Keratinocyte (primary cell): ENCODE measurements at places on chromosomes 11 and 22.

GRCh38 chr22:22032099-22032905 lies 49.7 kb upstream of the TOP3B start:
- no peak for DNase-seq

DNA sequence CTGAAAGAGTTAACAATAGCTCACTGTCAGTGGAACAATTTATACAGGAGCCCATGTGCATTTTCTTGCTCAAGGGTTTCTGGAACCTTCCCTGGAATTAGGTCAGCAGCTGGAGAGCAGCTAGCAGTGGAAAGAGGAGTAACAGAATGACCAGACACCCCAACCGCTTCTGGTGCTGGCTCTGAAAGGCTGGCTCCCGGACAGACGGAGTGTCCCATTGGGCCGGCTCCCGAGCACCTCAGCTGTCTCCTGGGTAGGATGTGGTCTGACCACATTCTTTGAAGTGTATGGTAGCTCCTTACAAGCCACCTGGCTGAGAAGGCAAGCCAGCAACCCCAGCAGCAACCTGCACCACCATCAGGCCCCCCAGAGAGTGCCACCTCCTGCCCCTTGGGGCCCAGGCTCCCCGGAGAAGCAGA lies 44.7 kb downstream of the ABTB2 start:
- no peak for DNase-seq

DNA sequence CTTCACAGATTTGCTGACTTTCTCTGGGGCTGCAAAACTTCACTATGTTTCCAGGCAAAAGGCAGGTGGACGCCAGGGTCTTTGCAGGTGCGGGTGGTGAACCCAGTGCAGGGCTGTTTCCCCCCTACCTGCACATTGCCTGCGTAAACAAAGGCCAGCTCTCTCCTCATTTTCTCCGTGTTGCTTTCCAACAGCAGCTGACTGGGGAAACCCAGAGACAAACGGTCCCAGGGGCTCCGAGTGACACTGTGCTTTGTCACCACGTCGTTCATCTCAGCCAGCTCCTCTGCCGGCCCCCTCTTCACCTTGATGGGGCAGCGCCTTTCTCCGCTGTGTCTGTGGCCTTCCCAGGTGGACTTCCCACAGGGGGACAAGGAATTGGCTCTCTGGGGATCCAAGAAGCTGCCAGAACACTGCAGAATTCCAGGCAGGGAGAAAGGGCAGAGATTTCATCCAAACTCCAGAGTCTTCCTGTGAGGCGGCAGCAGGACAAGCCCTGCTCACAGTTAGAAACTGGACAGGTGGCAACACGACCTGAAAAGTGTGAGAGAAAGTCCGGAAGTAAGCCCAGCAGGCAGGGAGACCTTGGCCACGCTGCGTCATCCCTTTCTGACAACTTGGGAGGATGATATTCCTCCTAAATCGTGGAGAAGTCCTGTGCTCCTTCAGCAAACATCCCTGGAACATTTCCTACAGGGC lies 1493.7 kb downstream of the TBC1D22A start:
- DNase-seq = no peak

DNA sequence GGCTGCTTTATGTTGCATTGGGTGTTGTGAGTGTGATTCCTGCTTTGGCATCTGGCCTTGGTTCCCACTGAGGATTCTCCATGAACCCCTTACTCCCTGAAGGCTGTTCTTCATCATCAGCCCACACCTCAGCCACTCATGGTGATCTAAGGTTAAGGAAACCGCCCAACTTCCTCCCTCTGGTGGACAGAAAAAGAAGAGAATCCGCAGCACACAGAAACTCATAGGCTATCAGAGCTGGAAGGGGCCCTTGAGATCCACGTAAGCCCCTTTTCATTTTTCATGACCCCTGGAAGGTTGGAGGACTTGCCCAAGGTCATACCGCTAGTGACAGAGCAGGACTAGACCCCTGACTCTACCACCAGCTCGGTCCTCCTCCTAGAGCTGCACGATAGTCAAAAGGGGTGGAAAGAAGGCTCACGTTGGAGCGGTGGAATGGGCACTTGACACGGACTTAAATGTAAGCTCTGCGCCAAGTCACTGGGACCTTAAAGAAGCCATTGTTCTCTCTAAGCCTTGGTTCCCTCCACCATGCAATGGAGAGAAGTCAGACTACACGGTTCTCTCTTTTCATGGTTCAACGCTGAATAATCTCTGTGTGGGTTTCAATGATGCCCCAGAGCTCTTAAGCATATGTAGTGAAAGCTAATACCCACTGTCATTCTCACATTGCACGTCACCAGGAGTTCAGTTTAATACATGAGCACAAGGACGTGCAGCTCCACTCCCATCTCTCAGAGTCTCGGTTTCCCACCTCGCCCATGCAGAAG lies 83.6 kb upstream of the CRTAM start:
- DNase-seq = no peak

DNA sequence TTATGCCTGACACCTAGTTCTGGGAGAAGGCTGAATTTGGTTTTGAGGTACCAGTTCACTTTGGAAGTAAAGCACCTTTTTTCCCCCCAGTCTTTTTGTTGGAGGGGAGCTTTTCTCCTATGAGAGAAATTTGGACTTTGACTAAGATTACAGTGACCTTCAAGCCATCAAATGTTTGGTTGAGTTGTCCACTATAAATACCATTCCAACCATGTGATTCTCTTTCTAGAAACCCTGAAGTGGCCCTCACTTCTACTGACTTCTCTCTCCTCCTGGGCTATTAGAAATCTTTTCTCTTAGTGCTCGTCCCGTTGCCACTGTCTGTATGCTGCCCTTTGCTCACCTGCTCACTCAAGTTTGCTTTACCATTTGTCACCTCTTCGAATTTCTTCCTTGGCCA lies 82.6 kb downstream of the TEAD1 start:
- DNase-seq = no peak

DNA sequence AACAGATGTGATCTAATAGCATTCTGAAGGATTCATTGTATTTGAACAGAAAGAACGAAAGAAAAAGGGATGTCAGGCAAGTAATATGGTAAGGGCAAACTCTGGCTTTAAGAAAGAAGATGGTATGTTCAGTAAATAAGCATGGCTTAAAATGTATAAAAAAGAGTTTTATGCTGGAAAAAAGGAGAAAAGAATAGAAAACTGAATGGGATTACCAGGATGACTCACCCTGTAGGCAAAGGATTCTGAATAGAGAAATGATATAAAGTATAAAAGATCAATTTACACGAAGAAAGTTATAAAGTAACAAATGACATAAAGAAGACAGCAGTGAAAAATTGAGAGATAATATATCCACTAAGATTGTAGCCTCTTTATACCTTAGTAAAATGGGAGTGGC lies 4.5 kb downstream of the CCDC82 start:
- no peak for DNase-seq

DNA sequence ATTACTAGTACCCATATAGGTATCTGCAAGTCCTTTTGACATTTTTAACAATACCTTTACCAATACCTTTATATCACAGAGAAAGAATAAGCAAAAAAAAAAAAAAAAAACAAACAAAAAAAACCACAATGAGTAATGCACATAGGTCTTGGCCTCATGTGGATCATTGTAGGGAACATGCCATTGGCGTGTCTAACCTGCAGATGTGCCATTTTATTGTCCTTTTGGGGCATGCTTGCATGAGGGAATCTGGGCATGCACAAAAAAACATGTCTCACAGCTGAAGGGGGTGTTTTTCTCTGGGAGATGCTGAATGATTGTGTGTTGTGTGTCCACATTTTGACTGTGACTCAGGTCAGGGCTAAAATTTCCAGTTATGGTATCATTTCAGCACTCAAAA lies 361.6 kb downstream of the GUCY1A2 start:
- DNase-seq = no peak

DNA sequence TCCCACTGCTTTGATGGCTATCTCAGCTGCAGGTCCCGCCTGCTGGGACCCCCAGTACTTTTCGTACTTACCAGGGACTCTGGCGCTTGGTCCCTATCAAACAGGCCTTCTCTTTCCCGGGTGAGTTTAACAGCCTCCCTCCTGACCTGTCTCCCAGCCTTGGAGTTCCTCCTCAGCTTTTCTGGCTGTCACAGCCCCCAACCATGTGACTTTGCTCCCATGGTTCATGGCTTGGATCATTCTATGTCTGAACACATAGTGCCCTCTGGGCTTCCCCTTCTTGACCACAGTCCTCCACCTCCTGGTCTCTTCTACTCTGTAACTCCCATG lies 56.9 kb downstream of the PARVA start:
- DNase-seq = no peak

- DNase-seq = no peak
These were observed 14.3 kb downstream of the PACSIN2 start for GRCh38 chr22:43000441-43001175.

- no peak for DNase-seq
These were observed 433.7 kb upstream of the B3GAT1 start for GRCh38 chr11:134845474-134846327.

DNA sequence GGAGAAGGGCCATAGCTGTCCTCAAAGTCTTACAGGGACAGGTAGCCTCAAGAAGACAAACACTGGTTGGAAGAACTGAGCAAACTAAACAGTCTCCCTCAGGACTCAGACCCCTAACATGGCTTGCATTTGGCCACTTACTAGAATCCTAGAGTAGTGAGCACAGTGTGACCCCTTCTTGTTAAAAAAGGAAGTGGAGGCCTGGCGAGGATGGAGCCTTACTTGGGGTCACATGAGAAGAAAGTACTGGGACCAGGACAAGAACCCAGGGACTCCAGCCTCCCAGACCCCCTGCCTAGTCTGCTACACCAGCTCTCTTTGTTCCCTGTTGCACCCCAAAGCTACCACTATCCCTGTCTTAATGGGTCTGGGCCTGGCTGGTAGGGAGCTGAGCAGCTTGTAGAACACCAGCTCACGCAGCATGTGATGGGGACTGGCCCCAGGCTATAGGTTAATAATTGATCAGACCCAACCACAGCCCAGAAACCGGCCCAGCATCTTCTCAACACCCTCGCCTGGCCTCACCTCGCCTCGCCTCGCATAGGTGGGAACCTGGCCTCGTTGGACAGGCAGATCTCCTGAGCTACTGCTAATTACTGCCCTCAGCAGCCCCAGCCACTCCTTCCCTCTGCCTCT lies 17.6 kb downstream of the DGAT2 start:
- no peak for DNase-seq

GRCh38 chr11:129385801-129386200 lies 10.2 kb downstream of the BARX2 start:
- no peak for DNase-seq

DNA sequence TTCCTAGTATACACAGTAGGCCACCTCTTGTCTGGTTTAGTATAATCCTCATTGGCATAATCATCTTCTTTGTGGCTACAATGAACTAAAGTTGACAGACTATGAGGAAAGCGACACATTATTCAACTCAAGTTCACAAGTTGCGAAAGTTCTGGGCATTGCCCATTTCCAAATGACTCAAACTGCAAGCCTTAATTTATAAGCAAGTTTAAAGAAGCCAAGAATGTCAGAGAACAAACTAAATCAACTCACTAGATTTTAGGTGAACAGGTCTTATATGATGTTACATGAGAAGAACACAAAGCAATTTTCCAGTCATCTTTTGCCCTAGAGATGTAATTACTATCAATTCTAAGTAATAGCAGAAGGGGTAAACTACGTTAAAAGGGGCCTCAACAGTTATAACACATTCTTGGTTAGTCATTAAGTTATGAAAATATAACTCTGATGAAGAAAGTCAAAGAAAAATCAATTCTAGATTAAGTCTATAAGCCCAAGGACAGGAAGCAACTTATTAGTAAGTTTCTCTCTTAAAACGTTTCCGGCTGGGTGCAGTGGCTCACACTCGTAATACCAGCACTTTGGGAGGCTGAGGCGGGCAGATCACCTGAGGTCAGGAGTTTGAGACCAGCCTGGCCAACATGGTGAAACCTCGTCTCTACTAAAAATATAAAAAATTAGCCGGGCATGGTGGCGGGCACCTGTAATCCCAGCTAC lies 21.5 kb downstream of the PICALM start:
- DNase-seq = no peak

DNA sequence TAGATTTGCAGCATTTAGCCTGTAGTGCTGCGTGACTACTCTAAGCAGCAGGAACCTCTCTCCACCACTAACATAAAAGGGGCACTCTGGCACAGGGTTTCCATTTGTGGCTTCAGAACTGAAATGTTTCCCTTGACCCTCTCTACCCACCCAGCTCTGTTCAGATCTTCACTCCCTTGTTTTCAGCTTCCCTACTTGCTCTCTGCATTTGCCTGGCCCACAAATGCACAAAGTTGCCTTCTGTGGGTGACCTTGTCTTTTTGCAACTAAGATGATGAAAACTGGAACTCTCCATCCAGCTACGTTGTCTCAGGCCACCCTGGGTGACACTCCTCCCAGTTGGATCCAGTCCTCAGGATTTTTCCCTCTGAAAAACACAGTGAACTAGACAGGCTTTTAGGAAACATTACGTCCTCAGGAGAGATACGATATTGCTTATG lies 19.8 kb upstream of the PSMA1 start:
- no peak for DNase-seq

- no peak for DNase-seq
These were observed 6.4 kb downstream of the MYEOV start for GRCh38 chr11:69300120-69301060.

- DNase-seq = no peak
These were observed 20.2 kb downstream of the C22orf31 start for GRCh38 chr22:29041408-29041807.

- no peak for DNase-seq
These were observed 2.8 kb downstream of the RIC8A start for GRCh38 chr11:210122-210802.
